GM18507 (cell line): ENCODE measurements at places on chromosomes 7 and 10.
A peak's percentile ranks its signal among the peaks of the same experiment; 100 is the strongest.

DNA sequence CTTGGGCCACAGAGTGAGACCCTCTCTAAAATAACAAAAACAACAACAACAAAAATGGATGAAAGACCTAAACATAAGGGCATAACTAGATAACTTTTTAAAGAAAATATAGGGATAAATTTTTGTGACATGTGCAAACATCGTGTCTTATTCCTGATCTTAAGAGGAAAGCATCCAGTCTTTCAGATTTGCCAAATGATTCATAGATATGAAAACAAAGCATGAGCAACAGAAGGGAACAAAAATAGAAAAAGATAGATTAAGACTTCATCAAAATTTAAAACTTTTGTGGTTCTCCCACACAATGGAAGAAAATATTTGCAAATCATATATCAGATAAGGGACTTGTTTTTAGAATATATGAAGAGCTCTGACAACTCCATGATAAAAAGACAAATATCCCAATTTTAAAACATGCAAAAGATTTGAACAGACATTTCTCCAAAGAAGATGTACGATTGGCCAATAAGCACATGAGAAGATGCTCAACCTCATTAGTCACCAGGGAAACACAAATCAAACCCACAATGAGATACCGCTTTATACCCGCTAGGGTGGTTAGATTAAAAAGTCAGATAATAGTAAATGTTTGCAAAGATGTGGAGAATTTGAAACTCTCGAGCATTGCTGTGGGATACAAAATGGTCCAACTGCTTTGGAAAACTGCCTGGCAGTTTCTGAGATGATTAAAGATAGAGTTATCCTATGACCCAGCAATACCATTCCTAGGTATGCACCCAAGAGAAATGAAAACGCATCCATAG, 20.3 kb downstream of the PPIF start:
- no peak for DNase-seq

DNA sequence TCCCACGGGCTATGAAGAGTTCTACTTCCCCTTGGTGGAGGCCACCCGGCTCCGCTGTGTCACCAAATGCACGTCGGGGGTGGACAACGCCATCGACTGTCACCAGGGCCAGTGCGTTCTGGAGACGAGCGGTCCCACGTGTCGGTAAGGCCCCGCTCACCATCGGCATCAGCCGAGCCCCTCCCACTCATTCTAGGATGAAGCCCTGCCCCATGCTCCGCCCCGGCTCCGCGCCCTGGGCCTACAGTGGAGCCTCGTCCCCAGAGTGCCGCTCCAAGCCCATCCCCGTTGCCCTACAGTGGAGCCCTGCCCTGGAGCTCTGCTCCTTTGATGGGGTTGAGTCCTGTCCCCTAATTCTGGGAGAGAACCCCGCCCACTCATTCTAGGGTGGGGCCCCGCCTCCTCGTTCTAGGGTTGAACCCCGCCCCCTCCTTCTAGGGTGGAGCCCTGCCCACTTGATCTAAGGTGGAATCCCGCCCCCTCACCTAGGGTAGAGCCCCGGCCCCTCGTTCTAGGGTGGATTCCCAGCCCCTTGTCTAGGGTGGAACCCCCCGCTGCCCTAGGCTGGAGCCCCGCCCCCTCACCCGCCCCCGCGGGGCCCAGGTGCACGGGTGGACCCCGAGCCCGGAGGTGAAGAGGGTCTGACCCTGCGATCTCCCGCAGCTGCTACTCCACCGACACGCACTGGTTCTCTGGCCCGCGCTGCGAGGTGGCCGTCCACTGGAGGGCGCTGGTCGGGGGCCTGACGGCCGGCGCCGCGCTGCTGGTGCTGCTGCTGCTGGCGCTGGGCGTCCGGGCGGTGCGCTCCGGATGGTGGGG, 3.4 kb upstream of the MUC12 start:
- peak; percentile 83 for DNase-seq

GRCh38 chr7:51020944-51021343, 238.2 kb upstream of the GRB10 start:
- DNase-seq: no peak

DNA sequence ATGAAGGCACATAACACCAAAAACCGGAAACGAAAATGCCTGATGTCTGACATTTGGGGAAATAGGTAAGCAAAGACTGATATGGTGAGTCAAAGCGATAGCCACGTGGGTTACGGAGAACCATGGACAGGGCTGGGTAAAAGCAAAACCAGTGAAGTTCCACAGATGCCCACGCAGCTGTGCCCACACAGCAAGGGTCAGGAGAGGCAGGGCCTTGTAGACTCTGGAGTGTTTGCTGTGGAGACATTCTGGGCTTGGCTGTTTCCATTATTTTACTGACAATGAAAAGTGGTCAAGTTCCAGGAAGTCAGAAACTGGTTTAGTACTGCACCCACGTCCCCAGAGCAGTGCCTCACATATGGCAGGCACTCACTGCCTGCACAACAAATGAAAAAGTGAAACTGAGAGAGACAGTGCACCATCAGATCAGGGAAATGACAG, 148.7 kb downstream of the ZMYND11 start:
- DNase-seq: peak; percentile 65

DNA sequence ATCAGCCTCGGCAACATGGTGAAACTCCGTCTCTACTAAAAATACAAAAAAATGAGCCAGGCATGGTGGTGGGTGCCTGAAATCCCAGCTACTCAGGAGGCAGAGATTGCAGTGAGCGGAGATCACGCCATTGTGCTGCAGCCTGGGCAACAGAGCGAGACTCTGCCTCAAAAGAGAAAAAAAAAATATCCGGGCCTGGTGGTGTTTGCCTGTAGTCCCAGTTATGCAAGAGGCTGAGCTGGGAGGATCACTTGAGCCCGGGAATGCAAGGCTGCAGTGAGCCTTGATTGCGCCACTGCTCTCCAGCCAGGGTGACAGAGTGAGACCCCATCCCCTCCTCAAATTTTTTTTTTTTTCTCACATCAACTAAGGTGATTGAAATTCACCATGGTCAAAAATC, 42.8 kb downstream of the CDC123 start:
- DNase-seq: no peak

GRCh38 chr10:103067484-103067883, 125.6 kb downstream of the NT5C2 start:
- no peak for DNase-seq
